ENCODE measurements at places on chromosomes 12 and 14. TPM values are rescaled to one million over a fixed set of nuclear protein-coding genes. Genes with fewer than 3 reads are reported as not detected.

JAG2 gene
- total RNA-seq, result 0.18 TPM

DCN gene
- total RNA-seq, result 241 TPM

TSPAN9 gene
- 17.7 TPM for total RNA-seq

CFAP54 gene
- 0.18 TPM for total RNA-seq

CLEC2B gene
- total RNA-seq, result 0.56 TPM

TTC9 gene
- total RNA-seq, result not detected

E2F7 gene
- 10.3 TPM for total RNA-seq

OAS1 gene
- total RNA-seq, result not detected

LTB4R gene
- 0.18 TPM for total RNA-seq

SMCO2 gene
- not detected for total RNA-seq

PPM1A gene
- total RNA-seq, result 22.8 TPM

ITGA7 gene
- 3.9 TPM for total RNA-seq

MBD6 gene
- total RNA-seq, result 1.4 TPM

HOXC10 gene
- total RNA-seq, result not detected

CFAP251 gene
- total RNA-seq, result 9.4 TPM

ANO2 gene
- not detected for total RNA-seq

HVCN1 gene
- total RNA-seq, result 1.4 TPM

SMIM41 gene
- total RNA-seq, result not detected

OR11G2 gene
- total RNA-seq, result not detected

GNB3 gene
- total RNA-seq, result 0.72 TPM

CD69 gene
- not detected for total RNA-seq

SERPINA3 gene
- total RNA-seq, result under 0.01 TPM

FBLN5 gene
- 9.7 TPM for total RNA-seq

CCDC85C gene
- 13.9 TPM for total RNA-seq

CLEC4C gene
- not detected for total RNA-seq

PSME2 gene
- total RNA-seq, result 104 TPM

NUAK1 gene
- 8.8 TPM for total RNA-seq

TAS2R50 gene
- 4.4 TPM for total RNA-seq

ELK3 gene
- 14.5 TPM for total RNA-seq
